ENCODE measurements at places on chromosomes 12 and 14.

DNA sequence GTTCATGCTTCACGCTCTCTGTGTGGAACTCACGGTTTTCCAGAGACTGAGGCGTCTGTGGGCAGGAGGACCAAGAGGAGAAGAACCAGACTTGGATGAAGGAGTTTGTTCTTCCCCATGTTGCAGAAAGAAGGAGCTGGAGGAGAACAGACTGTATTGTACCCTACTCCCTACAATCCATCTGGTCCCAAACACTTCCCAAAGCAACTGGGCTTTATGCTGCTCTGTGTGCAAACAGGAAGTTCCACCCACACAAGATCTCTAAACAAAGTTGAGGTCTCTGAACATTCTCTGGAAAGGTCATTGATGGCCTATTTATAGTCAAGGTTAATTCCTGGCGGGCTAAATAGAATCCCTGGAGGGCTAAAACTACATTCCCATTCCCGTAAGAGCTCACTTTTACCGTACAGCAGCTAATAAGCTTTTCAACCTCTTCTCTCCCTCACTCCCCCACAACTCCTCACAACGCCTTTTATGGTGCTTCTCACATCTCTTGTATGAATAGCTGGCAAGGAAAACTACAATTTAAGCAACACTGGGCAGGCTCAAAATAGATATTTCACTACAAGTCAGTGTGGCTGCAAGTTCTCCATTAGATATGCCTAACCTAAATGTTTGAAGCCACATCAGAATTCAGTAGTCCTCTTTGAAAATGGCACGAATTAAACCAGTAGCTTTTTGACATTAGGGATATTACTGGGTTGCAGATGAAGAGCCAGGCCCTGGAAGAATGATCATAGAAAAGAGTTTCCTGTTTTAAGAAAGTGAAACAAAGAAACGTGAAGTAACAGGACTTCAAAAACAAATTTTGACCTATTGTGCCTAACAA is at the start of gene A2M:
Gene A2M, minus strand, starts transcription at position 189 of the 829 bp plus-strand sequence. Its CDS starts 70 bp downstream, at position 119.
- DNase-seq: no peak

DNA sequence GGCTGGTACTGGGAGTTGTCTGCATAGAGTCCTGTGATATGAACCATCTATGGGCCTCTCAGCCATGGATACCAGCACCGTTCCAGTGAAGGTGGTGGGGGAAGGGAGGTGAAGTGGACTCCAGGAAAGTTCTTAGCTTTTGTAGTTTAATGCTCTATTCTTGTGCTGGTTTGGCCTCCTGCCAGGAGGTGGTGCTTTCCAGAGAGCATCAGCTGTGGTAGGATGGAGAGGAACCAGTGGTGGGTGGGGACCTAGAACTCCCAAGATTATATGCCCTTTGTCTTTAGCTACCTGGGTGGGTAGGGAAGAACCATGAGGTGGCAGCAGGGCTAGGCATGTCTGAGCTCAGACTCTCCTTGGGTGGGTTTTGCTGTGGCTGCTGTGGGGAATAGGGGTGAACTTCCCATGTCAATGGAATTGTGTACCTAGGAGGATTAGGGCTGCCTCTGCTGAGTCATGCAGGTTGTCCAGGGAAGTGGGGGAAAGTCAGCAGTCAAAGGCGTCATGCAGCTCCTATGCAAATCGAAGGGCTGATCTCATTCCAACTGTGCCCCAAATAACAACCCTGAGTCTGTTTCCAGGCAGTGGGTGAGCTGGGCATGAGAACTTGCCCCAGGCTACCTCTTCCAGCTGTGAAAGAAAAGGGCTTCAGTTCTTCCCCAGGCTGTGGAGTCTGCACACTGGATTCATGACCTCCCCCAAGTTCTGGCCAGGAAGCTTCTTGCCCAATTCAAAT is 14.2 kb downstream of the GZMH start:
- no peak for DNase-seq

DNA sequence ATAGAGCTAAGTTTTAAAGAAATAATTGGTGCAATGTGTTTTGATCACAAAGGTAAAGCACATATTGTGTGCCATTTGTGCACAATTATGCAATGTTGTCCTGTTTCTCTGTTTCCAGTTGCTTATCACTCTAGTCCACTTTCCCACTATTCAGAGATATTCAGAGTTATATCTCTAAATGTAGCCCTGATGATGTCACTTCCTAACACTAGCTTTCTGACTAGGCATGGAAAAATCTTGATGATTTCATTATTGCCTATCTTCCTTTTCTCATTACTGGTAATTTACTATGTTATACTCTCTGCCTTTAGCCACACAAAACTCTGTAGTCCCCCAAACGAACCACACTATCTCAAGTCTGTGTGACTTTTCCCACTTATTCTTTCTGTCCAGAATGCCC is 221.2 kb downstream of the TRHDE start:
- DNase-seq: no peak

GRCh38 chr12:52710730-52711129 is 7.4 kb upstream of the KRT77 start:
- DNase-seq: no peak

GRCh38 chr12:82524641-82525040 is 162.1 kb upstream of the TMTC2 start:
- DNase-seq: no peak

DNA sequence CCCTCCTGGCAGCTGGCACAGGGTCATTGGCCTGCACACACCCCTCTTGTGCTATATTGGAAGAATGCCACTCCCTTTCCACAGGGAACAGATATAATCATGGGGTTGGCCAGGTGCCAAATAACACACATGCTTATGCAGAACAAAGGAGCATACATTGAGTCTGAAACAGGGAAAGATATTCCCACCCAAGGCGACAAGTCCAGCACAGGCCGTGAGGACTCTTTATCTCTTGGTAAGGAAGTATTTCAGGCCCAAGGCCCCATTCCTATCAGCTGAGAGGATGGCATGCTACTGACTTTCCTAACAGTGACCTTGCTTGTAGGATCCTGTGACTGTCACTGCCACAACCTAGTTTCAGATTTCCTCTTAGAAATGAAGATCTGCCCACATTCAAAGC is 59.0 kb upstream of the STXBP6 start:
- DNase-seq: no peak

DNA sequence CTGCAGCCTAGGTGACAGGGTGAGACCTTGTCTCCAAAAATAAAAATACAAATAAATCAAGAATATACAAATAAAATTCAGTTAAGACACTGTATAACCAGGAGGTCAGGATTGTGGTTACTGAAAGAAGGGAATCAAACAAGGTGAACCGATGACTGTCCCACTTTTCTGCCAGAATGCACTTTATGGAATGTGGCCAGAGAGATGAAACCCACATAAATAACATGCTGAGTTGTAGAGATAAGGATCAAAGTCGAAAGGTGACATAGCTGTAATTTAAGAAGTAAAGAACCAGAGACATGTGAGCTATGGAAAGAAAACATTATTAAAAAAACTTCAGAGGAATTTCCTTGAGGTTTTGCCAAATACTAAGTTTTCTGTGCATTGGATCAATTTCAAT is 1098.2 kb upstream of the USP15 start:
- DNase-seq: no peak

DNA sequence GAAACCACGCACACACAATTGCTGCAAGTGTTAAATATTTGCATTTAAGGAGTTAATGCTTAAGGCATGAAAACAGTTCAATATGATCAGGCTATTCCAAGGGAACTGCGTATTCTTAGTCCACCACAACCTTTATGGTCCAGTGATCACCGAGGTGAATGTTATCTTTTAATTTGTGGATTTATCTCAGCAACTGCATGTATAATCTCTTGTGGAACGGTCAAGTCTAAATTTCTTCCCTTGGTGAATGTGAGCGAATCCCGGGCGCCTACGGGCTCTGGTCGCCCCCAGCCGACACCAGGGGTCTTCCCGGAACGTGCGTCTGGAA is 999 bp upstream of the AK7 start:
- no peak for DNase-seq

- peak; percentile 71 for DNase-seq
Observed at GRCh38 chr14:49977126-49977841, 84.4 kb downstream of the ARF6 start.

DNA sequence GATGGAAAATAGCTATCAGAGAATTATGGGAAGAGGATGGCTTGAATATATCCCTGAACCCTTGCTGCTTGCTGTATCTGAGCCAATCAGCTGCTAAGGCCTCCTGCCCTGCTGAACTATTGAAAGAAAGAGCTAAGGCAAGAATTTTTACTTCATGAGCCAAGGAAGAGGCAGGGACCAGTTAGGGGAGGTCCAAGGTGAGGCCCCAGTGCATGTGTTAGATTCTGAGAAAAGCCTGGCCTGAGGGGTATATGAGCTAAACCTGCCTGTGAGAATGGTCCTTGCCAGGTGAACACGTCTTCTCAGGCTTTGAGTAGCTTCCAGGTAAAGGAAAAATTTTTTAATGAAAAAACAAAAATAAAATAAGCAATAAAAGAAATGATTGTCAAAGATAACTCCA is 218.0 kb downstream of the SYT1 start:
- no peak for DNase-seq

- no peak for DNase-seq
Observed at GRCh38 chr12:46260124-46260912, 8.5 kb downstream of the SLC38A1 start.

- no peak for DNase-seq
Observed at GRCh38 chr14:53953828-53954550, 2.6 kb downstream of the BMP4 start.

DNA sequence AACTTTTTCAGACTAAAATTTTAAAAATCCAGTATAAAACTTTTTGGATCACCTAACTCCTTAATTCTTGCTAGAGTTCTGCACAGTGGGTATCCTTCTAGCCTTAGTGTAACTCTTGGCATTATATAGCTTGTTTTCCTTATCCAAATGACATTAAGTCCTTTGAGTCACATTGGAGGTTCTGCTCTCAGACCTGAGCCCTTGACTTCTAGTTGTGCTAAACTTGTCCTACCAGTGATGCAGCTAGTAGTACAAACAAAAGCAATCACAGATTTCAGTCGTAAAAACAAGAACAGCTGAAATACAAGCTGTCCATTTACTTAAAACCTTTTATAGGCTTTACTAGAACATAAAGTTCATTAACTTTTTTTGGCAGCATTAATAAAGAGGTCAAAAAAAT is 10.5 kb downstream of the ZBTB1 start:
- DNase-seq: no peak

GRCh38 chr14:61609884-61610283 is 85.4 kb upstream of the HIF1A start:
- DNase-seq: no peak

GRCh38 chr14:30223385-30223785 is 295.7 kb upstream of the PRKD1 start:
- no peak for DNase-seq

DNA sequence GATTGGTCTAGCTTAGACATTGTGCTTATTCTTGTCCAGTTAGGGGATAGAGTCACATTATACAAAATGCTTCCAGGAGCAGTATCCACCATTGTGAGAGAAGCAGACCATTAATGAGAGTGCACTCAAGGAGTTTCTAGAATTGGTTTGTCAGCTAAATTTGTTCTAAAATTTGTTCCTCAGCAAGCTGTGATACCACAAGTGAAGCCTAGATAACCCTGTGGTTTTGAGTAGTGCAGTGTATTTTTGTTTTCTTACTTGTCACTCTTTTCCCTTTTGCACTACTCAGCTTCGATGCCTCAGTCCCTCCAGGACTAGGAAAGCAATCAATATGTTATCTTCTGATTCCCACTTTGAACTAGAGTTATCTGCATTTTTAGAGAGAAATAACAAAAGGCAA is 42.5 kb upstream of the AKAP6 start:
- DNase-seq: no peak

GRCh38 chr14:62428429-62429203 is 616.6 kb downstream of the KCNH5 start:
- DNase-seq: no peak

GRCh38 chr12:64258576-64258975 is 36.5 kb upstream of the KICS2 start:
- DNase-seq: no peak

Data from activated CD4-positive, alpha-beta T cell treated with anti-CD3 and anti-CD28 coated beads for 48 hours (primary cell).